Sigmoid colon (tissue), 7 donors: ENCODE measurements at places on chromosomes 3 and 15.

DNA sequence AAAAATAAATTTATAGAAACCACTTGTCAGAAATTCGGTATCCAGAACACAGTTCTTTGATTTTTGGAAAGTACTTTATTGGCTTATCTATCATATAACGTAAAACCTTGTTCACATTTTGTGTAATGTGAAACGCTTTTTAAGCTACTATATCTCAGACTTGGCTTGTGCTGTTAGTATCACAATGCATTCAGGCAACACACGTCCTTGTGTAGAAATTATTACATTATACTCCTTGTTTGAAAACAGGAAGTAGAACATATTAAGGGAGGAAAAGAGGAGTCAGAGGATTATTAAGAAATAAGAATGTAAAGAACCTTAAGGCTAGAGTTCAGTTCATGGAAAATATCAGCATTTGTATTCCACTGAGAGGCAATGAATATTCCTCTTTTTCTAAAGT, 1.6 kb downstream of the DNAJC13 start:
- DNase-seq = no peak

DNA sequence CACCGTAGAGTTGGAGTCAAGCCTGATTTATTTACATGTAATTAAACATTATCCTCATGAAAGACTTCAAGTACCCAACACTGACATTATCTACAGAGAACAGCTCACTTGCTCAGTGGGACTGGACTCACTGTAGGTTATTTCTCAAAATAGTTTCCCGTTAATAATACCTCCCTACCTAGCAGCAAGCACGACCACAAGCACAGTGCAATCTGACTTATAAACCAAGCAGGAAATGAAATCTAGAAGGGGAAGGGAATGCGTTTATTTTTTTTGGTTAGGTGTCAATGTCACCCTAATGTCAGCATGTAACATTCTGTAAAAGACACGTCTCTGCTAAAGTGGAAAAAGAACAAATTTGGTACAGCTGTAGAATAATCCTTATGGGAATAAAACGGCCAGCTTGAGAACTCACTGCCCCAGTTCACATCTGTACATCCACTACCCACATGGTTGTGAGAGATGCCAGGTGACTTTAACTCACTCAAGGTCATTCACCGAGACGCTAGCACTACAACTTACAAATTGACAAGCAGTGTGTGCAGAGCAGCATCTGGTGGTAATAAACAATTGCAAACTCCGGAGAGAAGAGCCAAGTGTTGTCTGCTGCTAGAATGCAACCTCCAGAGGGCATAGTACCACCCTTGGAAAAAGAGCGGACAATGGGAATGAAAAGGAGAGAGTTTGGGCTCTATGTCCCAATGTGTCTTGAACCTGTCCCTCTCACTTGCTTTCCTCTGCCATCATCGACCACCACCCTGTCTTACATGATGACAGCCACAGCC, 242.5 kb downstream of the CADPS start:
- DNase-seq = no peak

- DNase-seq = no peak
These were observed 15.2 kb downstream of the PHLDB2 start for GRCh38 chr3:111874177-111874820.

DNA sequence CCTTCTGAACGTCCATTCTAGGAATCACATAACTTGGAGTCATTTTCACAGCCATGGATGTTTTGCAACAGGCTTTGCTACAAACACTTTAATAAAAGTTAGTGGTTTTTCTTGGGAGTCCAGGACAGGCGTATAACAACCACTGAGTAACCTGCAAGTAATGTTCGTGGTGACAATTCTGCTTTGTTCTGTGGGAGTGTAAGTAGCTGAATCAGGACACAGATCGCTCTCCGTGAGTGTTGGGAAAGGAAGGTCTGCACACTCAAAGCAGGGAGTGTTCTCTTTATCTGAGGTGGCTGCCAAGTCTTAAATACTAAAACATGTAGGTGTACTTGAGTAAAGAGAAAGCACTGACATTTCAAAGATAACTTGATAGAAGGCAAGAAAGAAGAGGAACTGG, 7.9 kb upstream of the BNC1 start:
- DNase-seq = no peak

- no peak for DNase-seq
These were observed 402.4 kb downstream of the PLCL2 start for GRCh38 chr3:17287006-17287689.

DNA sequence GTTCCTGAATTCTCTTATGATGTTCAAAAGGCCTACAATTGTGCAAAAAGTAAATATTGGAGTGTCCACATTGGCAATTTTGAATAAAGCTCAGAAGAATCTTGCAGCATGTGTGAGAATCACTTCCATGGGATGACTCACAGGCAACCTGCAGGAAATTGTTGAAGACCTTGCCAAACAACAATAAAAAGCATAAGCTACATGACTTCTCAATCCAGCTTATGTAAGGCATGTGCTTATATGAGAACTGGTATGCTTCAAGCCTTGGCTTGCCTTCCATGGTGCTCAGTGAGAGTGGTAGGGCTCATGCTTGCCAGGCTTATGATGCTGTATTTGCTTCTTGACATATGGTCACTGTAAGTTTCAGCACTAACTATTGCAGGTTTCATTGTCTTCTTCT, 18.4 kb upstream of the BCHE start:
- DNase-seq = no peak

- no peak for DNase-seq
These were observed 397.0 kb upstream of the WNT5A start for GRCh38 chr3:55884066-55884465.

DNA sequence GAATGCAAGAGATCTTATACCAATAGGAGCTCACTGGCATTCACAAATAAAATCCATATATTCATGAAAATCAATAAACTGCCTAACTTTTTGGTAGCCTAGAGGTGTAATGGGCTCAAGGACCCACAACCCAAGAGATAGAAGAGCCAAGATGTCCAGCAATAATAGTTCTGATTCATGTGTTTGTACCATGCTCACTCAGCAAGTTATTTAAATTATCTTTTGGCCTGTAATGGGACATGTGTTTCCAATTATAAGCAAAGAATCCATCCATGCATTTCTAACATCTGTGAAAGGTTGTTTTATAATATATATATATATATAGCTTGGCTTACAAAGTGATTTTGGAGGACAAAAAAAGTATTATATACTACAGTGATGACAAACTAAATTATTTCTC, 29.7 kb upstream of the SHC4 start:
- no peak for DNase-seq

GRCh38 chr3:10716964-10717363, 99.1 kb upstream of the SLC6A11 start:
- peak; percentile 25 for DNase-seq

DNA sequence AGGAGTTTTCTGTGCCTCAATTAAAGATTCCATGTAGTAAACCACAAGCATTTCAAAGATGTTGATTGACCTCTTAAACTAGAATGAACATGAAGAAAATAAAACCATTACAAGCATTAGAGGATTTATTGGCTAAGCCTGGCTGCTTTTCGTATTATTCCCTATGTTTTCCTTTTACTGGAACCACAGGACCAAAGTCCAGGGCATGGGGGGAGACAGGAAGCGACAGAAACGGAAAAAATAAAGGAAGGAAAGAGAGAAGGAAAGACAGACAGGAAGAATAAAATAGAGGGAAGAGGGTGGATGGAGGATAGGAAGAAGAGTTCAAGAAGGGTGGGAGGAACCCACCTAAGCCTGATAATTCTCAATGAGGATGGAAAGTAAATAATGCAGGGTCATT, 169.9 kb downstream of the SHQ1 start:
- no peak for DNase-seq

GRCh38 chr3:72633121-72633520, 215.1 kb downstream of the SHQ1 start:
- no peak for DNase-seq

- DNase-seq = no peak
These were observed 125.2 kb downstream of the CNTN3 start for GRCh38 chr3:74489050-74489792.
